ENCODE measurements at places on chromosomes 1 and 21.

GRCh38 chr1:38502758-38503157, 356.8 kb downstream of the RRAGC start:
- DNase-seq = peak; percentile 4

DNA sequence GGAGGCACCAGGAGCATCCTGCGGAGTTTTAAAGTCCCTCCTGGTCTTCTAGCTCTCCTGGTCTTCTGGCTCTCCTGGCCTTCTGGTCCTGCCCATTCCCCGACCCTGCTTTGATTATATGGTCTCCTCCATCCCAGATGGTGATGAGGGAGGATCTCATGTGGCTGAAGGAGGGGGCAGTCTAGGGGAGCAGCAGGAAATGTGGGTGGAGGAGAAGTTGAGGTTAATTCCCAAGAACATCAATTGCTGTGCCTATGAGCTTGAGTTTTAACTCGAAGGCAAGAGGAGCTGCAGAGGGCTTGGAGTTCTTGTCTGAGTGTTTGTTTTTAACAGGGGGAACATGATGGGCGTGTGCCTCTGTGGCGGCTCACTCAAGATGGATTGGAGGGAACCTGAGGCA, 408.8 kb downstream of the MATN1 start:
- no peak for DNase-seq

DNA sequence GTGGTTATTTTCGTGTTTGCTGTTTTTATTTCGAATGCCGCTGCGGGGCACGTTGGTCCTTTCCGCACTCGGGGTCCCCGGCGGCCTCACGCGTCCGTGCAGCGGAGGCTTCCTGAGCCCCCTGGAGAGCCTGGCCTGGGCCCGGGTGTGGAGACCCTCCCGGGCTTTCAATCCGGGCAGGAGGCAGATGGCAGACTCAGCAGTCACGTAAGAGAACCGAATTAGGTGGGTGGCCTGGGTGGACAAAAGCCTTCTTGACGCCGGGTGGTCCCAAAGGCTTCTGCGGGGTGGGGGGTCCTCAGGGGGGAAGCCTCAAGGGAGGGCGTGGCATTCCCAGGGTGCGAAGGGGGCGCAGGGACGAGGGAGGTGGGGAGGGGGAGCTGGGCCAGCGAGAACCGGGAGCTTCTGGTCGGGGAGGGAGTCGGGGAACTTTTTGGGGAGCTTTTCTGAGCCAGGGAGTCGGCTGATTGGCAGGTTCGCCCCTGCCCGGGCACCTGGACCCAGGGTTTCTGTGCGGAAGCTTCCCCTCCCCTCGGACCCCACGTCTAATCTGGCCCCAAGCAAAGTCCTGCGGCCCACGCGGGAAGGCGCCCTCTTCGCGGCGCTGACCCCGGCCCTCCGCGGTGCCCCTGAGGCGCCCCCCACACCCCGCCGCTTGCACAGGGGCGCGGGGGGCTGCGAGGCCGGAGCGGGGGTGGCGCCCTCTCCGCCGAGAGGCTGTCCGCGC, 1.3 kb upstream of the HES4 start:
- no peak for DNase-seq

GRCh38 chr1:12339396-12339795, 109.6 kb downstream of the VPS13D start:
- DNase-seq = no peak

DNA sequence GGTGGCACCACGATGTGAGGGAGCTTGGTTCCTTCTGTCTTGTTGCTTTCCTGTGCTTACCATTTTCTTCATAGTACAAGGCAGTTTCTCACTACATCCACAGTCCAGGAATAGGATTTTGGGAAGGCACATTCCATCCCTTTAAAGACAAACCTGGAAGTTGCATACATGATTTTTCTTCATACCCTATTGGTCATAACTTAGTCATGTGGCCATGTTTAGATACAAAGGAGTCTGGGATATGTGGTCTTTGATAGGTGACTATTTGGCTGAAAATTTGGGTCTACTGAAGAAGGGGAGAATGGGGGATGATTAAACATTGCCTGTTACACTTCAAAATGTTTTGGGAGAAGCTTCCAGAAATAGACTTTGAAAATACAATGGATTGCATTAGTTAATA, 7.0 kb downstream of the DYRK1A start:
- DNase-seq = no peak

DNA sequence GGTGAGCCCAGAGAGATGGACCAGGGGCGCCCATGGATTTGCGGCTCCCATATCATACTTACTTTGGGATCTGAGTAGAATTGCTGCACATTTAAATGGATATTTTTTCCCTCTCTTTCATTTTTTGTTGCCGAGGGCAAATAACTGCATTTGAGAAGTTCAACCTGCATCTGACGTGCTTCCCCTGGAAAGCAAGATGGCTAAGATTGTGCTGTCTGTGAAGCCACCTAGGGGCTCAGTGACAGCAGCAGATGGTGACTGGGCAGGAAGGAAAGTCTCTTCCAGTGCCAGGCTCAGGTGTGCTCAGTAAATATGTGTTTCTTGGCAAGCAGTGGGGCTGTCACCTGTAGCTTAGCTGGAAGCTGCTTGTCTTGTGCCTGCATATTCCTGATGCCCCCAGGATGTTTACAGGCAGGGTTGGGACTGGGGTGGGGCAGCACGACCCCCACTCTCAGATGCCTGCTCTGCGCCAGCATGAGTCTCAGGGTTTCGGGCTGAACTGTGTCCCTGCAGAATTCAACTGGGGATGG, 59.8 kb upstream of the ETV3 start:
- no peak for DNase-seq

DNA sequence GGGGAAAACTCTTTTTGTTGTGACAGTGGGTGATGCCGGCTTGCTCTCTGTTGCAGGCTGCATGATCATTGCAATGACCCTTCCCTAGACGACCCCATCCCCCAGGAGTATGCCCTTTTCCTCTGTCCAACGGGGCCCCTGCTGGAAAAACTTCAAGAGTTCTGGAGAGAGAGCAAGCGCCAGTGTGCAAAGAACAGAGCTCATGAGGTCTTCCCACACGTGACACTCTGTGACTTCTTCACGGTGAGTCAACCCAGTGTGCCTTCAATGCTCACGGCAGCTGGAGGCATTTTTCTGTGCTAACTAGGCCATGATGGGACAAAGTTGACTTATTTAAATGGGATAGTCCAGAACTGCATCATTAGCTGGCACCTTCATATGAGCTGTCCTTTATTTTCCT, 5.7 kb downstream of the UBASH3A start:
- DNase-seq = no peak

- DNase-seq = no peak
Measured at GRCh38 chr1:192682335-192682734, 46.4 kb downstream of the RGS13 start.

- DNase-seq = no peak
Measured at GRCh38 chr21:45317398-45318145, 29.9 kb upstream of the POFUT2 start.

DNA sequence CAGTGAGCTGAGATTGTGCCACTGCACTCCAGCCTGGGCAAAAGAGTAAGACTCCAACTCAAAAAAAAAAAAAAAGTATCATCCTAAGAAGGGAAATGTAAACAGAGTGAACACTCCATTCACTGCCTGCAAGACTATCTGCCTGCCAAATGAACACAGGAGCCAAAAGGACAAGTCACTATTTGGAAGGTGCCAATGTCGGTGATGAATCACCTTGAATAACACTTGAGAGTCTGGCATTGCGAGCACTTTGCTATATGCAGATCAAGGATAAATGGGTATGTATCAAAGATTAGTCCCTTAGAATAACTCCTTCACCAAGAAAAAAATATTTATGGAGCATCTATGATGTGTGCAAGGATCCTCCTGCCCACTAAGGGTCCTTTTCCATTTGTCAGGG, 6.6 kb downstream of the UBR4 start:
- DNase-seq = no peak

GRCh38 chr1:185816460-185816859, 82.3 kb downstream of the HMCN1 start:
- DNase-seq = no peak

DNA sequence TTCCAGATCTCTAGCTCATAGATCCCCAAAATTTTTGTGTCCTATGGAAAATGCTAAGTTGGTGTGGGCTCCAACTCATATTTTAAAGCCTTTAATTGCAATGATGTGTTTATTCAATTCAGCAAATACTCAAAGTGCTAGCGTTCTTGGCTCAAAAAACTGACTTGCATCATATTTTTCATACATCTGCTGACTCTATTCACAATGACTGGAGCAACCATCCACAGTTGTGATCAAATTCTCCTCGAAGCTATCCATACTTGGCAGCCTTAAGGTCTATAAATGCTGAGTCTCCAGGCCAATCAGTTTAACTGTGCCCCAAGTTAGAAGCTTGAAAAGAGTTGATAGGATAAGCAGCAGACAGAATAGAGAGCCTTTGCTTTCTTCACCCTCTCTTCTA, 2.9 kb upstream of the ATP1A1 start:
- no peak for DNase-seq

- DNase-seq = no peak
Measured at GRCh38 chr1:211825980-211826379, 4.6 kb downstream of the LPGAT1 start.

DNA sequence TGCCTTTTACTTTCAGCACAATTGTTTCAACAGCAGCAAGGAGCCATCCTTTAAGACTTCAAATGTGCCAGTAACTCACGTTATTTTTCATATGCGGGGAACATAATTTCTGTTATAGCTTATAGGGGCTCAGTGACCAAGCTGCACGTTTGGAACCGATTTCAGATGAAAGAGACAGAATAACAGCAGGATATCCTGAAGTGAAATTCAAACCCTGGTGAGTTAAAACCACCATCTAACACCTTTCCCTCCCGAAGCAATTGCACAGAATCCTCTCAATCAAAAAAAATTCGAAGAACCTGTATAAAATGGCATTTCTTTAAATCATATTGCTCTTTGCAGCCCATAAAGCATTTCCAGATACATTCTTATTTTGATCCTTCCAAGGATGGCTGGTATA, 6.9 kb downstream of the SMYD2 start:
- no peak for DNase-seq

DNA sequence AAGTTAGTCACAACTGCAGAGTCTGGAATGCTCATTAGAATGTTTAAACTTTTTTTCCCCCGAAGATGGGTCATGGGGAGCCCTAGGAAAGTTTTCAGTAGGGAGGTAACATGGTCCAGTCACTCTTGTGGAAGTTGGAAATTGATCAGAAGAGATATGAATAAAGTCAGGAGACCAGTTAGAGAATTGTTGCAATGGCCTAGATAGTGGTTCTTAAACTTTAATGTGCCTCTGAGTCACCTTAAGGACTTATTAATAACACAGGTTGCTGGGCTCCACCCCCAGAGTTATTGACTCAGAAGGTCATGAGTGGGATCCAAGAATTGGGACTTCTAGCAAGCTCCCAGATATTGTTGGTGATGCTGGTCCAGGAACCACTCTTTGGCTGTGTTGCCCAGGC, 3.2 kb upstream of the TFAP2E start:
- no peak for DNase-seq

- DNase-seq = peak; percentile 42
Measured at GRCh38 chr1:234842726-234843641, 233.0 kb upstream of the IRF2BP2 start.

DNA sequence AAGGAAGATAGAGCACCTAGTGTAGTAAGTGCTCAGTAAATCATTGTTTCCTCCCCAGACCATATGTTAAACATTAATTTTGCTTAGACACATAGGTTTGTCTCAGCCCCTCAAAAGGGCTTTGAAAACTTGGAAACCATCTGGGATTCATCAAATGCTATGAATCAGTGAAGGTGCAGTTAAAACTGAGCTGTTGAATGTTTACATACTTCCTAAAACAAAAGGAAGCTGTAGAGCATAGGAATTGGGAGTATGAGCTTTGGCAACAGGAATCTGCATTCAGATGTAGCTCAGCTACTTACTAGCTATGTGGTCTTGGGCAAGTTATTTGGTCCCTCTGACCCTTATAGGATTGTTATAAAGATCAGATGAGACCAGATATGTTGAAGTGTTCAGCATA, 18.7 kb upstream of the PODN start:
- no peak for DNase-seq

DNA sequence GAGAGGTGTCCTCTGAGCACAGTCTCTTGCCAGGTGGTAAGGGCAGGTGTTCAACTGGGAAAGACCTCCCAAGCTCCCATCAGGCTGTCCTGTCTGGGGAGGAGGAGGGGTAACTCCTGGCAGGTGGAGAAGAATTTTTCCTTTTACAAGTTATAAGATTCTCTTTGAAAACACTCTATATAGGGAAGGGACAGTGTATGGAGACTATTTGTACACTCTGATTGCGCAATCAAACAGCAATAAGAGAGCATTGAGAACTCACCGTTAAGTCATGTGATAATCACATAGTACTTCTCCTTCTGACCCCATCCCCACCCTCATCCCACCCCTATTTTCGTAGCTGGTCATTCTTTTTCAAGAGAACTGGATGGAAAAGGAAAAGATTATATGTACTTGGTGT, 179.3 kb upstream of the ZNF644 start:
- no peak for DNase-seq

DNA sequence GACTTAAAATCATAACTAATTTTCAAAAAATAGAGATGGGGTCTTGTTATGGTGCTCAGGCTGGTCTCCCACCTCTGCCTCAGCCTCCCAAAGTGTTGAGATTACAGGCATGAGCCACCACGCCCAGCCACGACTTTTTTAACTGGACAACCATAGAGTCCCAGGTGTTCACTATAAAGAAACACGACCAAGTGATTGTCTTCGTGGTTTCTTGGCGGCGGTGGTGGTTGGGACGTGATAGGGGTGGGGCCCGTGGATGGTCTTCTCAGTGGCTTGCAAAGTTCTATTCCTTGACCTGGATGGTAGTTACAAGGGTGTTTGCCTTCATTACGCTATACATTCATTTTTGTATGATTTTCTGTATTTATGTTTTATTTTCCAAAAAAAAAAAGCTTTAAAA, 34.6 kb upstream of the COX20 start:
- no peak for DNase-seq

DNA sequence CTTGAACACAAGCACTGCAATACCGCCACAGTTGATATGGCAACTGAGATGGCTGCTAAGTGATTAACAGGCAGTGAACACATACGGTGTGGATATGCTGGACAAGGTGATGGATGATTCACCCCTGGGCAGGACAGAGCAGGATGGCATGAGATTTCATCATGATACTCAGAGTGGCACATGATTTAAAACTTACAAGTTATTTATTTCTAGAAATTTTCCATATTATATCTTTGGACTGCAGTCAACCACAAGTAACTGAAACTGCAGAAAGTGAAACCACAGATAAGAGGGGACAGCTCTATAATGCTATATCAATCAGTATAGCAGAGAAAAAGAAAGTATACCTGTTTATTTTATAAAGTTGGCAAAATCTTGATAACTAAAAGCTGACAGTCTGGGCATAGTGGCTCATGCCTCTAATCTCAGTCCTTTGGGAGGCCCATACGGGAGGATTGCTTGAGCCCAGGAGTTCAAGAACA, 47.9 kb downstream of the PHACTR4 start:
- DNase-seq = peak; percentile 3

DNA sequence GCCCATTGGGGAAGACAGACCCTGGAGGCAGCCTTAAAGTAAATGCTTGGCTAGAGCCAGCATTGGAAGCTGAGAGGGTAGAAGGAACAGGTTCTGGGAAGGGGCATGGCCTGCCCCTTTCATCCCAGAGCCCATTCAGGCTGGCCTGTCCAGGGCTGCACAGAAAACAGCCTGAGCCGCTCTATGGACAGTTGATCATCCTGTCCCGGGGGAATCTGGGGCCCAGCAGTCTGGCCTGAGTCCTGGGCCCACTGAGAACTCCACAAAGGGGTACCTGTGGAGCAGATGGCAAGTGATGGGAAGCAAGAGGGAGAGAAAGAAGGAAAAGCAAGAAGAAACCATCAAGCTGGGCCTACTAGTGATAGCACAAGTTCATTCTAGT, 13.2 kb downstream of the TMEM81 start:
- no peak for DNase-seq

- no peak for DNase-seq
Measured at GRCh38 chr1:53731779-53732305, 7.1 kb downstream of the GLIS1 start.

- no peak for DNase-seq
Measured at GRCh38 chr1:58989845-58990244, 206.0 kb upstream of the JUN start.
